Left cardiac atrium (tissue), 4 donors: ENCODE measurements at places on chromosomes 16 and 17. TPM values are rescaled to one million over a fixed set of nuclear protein-coding genes. Genes with fewer than 3 reads are reported as not detected.

Gene CBX2
- 3.1 TPM for total RNA-seq

Gene OR1A1
- not detected for total RNA-seq

Gene TPSD1
- total RNA-seq: not detected

Gene EXOC3L1
- total RNA-seq: 2.0 TPM

Gene MGAT5B
- 0.21 TPM for total RNA-seq

DNA sequence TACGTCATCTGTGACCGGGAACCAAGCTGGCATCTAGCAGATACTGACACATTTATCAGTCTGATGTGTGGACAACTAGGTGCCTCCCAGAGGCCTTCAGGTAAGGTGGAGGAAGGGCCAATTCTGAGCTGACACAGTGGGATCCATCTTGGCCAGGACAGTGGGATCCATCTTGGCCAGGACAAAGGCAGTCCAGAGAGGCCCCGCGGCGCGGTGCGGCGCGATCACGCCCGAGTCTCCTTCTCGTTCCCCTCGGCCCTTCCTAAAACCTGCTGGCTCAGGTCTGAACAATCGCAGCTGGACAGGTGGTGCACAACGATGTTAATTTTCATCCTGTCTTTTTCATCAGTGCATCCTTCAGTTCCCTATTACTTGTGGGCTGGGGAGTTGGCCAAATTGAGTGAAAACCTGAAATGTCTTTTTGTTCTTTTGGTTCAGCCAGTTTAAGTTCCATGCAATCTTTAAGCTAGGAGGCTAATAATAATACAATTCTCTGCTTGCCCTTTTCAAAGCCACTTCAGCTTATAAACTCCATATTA lies 486 bp upstream of the WSB1 start:
- no peak for DNase-seq

DNA sequence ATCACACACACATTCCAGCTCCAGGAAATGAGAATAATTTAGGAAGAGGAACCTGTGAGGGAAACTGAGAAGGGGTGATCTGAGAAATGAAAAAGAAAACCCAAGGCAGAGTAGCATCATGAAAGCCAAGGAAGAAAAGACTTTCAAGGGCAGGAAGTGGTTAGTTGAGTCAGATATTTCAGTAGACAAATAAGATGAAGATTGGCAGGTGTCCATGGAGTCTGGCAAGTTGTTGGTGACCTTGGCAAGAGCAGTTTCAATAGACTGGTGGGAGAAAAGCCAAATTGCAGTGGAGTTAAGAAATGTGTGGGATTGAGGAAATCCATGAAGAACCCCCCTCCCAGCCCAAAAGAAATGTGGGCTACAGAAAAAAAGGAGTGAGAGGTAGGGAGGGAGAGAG lies 10.7 kb downstream of the GNAO1 start:
- DNase-seq: no peak

- no peak for DNase-seq
Observed at GRCh38 chr16:28087675-28088300, 24.3 kb upstream of the GSG1L start.

GRCh38 chr16:12479751-12480150 lies 323.9 kb downstream of the CPPED1 start:
- no peak for DNase-seq

- no peak for DNase-seq
Observed at GRCh38 chr16:17145029-17145428, 325.7 kb downstream of the XYLT1 start.

DNA sequence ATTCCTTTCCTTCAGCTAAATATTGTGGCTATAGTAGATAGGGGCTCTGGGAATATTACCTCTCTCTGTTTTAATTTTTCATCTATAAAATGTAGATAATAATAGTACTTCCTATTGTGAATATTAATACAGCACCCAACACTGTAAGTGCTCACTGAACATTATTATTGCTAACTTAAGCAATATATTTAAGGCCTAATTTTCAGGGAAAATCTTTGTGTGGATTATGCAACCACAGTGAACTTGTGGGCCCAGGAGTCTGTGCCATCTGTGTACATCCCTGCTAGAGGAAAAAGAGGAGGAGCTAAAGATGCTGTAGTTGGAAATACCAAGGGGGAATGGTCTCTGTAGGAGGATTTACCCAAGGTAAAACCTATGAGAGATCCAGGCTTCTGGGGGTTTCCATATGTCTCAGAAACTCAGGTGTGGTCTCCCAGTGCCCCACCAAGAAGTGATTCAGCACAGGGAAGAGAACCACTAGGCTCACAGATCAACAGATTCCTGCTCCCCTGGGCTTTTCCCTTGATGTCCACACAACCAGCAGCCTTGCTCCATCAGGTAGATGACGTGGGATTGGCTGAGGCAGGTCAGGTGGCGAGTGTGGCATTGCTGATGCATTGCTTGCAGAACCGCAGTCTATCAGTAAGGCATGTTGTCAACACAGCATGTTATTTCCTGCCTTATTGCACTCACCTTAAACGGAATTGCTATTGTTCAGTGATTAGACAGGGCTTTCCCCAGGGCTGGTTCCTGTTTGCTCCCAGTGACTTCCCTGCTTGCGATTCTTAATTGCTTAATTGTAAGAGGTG lies 1.6 kb upstream of the N4BP1 start:
- DNase-seq: no peak
